ENCODE measurements at places on chromosomes 2 and 18. TPM values are rescaled to one million over a fixed set of nuclear protein-coding genes. Genes with fewer than 3 reads are reported as not detected.

CD28 gene
- not detected for total RNA-seq

NAT8 gene
- not detected for total RNA-seq

TWIST2 gene
- 16.6 TPM for total RNA-seq

USP40 gene
- 20.6 TPM for total RNA-seq

RFTN2 gene
- total RNA-seq: not detected

ADGRF3 gene
- 0.23 TPM for total RNA-seq

MOCOS gene
- 4.4 TPM for total RNA-seq

MAL gene
- total RNA-seq: not detected

GYPC gene
- total RNA-seq: not detected

LHCGR gene
- not detected for total RNA-seq

NDC80 gene
- 9.1 TPM for total RNA-seq

OTX1 gene
- 1.8 TPM for total RNA-seq

HAAO gene
- not detected for total RNA-seq

TMEM247 gene
- total RNA-seq: not detected

Data from A549 treated with GW870086 at 1 μM for 4 hours (cell line).